ENCODE measurements at places on chromosomes 5 and 9.
A peak's percentile ranks its signal among the peaks of the same experiment; 100 is the strongest.

DNA sequence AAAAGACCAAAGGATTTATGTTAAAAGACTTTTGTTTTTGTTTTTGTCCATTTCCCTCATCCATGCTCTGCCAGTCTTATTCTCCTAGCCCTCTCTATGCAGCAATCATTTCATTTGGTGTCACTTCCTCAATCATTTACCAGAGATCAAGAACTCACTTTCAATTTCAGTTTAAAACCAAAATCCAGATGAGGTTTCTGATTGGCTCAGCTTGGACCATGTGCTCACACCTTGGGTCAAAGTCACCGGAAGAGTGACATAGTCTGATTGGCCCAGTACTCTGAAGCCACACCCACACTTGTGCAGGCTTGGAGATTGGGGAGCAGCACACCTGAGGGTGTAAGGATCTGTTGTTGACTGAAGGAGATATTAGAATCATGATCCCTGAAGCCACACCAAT lies 79.6 kb downstream of the TLR4 start:
- no peak for DNase-seq

DNA sequence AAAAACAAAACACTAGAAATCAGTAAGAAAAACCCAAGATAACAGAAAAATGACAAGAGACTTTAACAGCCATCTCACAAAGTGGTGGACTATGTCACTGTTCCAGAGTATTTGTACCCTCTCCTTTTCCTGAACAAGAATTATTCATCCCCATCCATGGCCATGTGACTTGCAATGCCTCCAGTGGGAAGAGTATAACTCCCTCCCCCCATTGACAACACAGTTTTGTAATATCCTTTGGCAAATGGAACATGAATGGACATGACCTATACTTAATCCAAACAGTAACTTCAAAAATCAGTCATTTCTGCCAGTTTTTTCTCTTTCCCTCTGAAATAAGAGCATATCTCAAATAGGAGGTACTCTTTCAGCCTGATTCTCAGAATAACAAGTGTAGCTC lies 33.9 kb downstream of the PTBP3 start:
- no peak for DNase-seq

DNA sequence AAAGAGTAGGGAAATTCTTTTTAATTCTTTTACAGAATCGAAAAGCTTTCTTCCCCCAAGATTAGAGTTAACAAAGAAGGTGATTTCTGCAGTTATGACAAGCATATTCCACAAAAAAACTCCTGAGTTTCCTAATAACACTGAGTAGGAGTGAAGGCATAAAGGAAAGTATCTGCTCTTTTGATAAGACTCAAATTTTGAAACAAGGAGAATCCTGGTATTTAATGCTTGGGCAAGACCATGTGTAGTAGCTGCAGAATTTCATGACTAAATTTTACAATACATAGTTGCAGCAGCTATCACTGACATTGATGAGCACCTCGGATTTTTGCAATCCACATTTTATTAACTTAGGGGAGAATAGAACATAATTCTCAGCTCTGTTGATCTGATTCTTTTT lies 92.6 kb downstream of the MARCHF3 start:
- no peak for DNase-seq

DNA sequence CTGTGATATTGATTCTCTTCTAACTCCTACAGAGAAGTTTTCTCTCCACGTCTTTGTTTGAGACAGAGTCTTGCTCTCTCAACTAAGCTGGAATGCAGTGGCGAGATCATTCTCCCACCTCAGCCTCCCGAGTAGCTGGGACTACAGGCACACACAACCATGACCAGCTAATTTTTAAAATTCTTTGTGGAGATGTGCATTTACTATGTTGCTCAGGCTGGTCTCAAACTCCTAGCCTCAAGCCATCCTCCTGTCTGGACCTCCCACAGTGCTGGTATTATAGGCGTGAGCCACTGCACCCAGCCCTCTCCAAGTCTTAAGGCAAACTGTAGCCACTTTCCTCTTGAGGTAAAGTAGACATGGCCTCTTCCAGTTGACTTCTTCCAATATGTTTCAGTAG lies 72.2 kb downstream of the SNX18 start:
- DNase-seq: no peak

DNA sequence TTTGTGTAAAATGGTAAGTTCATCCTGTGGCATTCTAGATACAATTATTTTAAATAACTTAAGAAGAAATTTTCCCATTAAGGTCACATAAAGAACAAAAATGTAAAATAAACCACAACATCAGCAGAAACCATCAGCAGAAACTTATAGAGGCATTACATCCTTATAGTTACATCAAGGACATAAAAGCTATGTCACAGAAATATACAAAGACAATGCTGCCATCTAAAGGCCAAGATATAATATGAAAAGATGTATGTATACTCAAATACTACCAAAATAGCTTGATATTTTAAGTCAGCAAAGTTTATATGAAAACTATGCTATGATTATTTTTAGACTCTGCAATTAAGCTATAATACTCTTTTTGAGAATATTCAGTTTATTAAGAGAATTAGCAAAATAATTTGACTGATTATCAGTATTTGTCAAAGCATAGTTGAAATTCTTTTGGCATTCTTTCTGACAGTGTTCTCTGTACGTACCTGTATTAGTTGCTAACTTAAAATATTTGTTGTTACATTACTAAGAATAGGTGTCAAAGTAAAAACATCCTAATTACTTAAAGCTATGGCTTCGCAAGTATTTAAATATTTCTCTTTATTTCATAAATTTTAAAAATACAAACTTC lies 36.2 kb downstream of the FBXL17 start:
- peak; percentile 28 for DNase-seq

DNA sequence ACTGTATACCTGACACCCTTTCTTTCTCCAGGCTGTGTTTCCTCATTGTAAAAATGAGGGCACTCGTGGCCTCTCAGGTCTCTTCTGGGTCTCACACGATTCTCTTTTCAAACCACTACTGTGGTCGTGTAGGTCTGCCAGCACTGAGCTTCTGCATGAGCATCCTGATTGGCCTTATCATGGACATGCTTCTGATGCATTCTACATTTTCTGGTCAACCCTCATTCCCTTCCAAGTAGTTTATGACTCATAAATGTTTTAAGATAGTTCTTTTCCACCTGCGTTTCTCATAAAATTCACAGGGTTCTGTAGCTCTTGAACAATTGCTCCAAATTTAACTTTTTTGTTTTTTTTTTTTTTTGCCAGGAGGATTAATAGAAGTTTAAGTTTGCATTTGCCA lies 294.8 kb downstream of the KCTD16 start:
- DNase-seq: no peak

- no peak for DNase-seq
Measured at GRCh38 chr9:24487250-24487861, 58.3 kb downstream of the IZUMO3 start.

DNA sequence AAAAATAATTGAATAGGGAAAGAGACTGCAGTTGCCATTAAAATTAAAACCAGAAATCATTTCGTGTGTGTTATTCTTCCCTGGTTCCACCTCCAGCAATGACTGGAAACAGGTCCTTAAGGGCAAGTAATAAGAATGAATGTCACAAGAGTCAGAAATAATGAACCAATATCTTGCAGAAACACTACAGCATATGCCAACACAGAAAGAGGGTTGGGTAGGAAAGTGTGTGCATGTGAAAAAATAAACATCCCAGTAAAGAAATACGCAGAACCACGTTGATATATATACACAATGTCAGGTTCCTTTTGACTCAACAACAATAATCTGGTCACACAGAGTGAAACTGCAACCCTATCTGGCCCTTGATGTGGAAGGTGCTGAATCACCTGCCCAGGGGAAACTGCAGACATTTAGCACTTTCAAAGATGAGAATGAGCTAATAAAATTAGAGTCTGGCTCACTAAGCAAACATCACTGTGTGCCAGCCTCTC lies 15.0 kb downstream of the HMHB1 start:
- DNase-seq: no peak

GRCh38 chr5:54094706-54095105 lies 215.7 kb downstream of the ARL15 start:
- DNase-seq: no peak

DNA sequence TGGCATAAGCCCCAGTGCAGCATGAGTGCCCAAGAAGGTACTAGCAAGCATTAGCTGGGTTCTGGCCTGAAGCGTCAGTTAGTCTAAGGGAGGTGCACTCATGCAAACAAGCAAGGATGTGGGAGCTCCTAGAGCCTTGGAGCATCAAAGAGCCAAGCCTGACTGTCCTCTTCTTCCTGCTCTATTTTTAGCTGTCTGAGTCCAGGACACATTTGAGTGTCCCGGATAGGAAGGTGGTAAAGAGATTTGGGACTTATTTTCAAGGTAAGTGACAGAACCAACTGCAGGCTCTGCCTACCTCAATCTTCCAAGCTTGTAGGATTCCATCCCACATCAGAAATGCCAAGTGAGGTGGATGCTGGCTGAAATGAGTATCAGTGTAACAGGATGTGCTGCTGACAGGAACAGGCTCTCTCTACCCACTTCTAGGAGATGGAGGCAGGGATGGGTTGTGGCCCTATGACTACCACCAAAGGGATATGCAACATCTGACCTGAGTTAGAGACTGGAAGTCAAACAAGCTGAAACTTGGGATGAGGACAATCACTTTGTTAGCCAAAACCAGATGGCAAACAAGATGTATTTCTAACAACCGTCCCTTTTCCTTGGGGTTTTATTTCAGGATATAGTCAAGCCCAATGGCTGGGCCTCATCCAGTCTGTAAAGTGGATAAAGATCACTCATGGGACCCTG lies 15.1 kb downstream of the MACROH2A1 start:
- DNase-seq: no peak

- no peak for DNase-seq
Measured at GRCh38 chr9:14309403-14309802, 4.5 kb downstream of the NFIB start.

DNA sequence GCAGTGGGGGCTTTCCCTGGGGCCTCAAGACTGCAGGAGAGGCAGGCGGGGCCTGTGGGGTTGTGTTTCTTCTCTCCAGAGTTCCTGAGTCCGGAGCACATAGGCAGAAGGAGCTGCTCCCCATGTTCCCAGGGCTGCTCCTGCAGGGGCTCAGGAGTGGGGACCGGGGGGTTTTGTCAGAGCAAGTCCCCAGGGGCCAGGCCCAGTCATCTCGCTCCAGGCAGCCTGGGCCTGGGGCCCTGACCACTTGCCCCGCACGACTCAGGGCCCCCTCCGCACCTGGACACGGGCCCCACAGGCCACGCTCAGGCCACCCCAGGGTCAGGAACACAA lies 22.0 kb upstream of the SLC6A19 start:
- DNase-seq: no peak

GRCh38 chr9:33161589-33162132 lies 5.5 kb downstream of the B4GALT1 start:
- no peak for DNase-seq
